ENCODE measurements at places on chromosomes 4 and X. TPM values are rescaled to one million over a fixed set of nuclear protein-coding genes. Genes with fewer than 3 reads are reported as not detected.

GRCh38 chrX:68922013-68922412, 93.2 kb downstream of the EFNB1 start:
- H3K4me3 ChIP-seq = no peak overlapping the region
- H3K4me1 ChIP-seq = peaks cover 2% of the 10 kb centered on the region
- DNase-seq = no peak
- H3K27ac ChIP-seq = no peak overlapping the region
- peaks cover 32% of the 10 kb centered on the region for H3K27me3 ChIP-seq

DNA sequence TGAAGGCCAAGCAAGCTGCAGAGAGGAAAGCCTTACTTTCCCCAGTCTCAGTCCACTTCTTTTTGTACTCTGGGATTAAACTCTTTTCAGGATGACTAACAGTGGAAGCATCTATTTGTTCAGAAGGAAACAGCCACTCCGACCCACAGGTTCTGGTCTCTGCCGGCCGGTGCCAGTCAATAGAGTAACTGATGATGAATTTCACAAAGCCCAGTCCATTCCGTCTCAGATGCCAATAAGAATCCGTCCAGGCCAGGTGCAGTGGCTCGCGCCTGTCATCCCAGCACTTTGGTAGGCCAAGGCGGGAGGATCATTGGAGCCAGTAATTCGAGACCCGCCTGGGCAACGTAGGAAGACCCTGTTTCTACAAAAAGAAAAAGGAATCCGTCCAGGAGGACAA, 58.5 kb upstream of the HELT start:
- no peaks in the 10 kb centered on the region for H3K36me3 ChIP-seq
- H3K27ac ChIP-seq = no peak overlapping the region
- DNase-seq = no peak
- no peak overlapping the region for H3K4me3 ChIP-seq
- H3K27me3 ChIP-seq = peaks cover 3% of the 10 kb centered on the region
- no peaks in the 10 kb centered on the region for H3K4me1 ChIP-seq

DNA sequence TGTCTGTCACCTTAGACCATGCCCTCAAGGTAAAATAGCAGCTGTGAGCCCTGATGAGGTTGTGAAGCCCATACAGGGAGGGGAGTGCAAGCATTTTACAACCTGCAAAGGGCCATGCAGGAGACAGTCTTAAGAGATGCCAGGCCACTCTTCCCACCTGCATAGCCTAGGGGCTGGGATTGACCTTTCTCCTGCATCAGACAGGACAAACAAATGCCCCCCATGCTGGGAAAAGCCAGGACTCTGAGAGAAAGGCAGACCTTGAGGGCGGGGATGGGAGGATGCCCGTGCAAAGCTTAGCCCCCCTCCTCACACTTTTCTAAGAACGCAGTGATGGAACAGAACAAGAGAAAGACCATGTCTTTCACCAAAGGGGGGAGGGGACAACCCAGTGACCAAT, 137.9 kb upstream of the MAMLD1 start:
- no peaks in the 10 kb centered on the region for H3K36me3 ChIP-seq
- no peak for DNase-seq
- no peaks in the 10 kb centered on the region for H3K27me3 ChIP-seq
- H3K4me3 ChIP-seq = no peak overlapping the region
- no peaks in the 10 kb centered on the region for H3K4me1 ChIP-seq
- no peak overlapping the region for H3K27ac ChIP-seq

Gene CD38
- total RNA-seq = under 0.01 TPM
